ENCODE measurements at places on chromosomes 7 and 10.
A peak's percentile ranks its signal among the peaks of the same experiment; 100 is the strongest.

GRCh38 chr10:44895280-44895679 is 15.9 kb upstream of the TMEM72 start:
- DNase-seq: no peak

DNA sequence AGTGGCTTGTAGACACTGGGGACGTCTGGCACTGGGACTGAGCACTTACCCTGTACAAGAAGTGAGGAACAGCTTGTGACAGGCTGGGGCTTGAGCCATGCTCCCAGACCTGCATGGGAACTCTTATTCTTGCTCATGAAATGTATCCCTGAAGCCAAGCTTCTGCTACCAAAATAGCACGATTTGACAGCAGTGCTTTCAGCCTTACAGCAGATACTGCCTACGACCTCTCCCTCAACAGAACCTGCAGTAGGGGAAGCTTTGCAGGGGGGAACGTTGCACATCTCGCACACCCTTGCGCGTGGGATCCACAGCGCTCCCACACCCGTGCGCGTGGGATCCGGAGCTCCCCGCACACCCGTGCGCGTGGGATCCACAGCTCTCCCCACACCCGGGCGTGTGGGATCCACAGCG is 88.0 kb downstream of the CREM start:
- DNase-seq: no peak

GRCh38 chr7:148898845-148899484 is 14.9 kb upstream of the EZH2 start:
- no peak for DNase-seq

DNA sequence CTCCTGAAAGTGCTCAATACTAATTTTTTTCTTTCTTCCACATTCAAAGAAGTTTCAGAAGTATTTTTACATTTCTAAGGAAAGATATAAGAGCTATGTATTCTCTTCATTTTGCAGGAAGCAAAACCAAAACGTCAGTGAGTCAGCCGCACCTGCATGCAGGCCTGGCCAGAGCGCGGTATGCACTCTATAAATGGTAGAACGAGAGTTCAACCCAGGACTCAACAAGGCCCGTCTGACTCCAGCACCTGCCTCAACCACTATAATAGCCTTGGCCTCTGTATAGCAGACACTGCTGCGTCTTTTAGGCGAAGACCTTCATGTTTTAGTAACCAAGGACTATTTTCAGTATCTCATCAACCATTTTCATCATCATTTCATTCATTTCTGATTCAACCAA is 113.2 kb downstream of the KMT2E start:
- no peak for DNase-seq

- no peak for DNase-seq
These were observed 270.2 kb upstream of the IGFBP3 start for GRCh38 chr7:46191296-46191695.

DNA sequence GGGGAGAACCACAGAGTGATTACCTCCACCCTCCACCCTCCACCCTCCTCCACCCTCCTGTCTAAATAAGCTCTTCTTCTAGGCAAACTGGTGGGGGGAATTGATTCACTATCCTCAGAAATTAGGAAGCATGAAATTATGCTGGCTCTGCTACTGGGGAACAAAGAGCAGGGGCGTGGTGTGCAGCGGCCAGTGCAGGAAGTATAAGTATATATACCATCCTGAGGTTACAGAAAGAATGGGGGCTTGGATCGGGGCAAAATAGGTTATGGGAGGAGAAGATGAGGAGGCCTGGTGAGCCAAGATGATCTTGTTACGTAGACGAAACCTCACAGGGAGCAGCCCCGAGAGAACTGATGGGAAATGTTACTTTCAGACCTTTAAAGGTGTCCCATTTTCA is 49.1 kb downstream of the SYPL1 start:
- DNase-seq: peak; percentile 19

DNA sequence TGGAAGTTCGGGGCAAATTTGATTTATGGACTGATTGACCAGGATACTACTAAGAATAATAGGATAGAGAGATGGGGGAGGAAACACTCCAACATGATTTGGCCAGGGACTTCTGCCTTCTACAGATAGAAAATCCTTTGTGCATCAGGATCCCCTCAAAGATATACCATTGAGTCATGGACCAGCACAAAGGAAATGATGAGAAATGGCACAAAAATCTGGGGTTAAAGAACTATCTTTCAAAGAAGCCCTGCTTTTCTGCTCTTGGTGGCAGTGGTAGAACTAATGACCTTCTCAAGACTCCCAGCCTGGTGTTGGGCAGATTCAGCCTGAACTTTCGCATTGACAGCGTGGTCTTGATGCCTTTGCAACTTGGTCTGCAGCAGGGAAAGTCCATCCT is 27.6 kb upstream of the LAMB1 start:
- DNase-seq: no peak

- DNase-seq: no peak
These were observed 38.6 kb downstream of the MPLKIP start for GRCh38 chr7:40095695-40096327.

DNA sequence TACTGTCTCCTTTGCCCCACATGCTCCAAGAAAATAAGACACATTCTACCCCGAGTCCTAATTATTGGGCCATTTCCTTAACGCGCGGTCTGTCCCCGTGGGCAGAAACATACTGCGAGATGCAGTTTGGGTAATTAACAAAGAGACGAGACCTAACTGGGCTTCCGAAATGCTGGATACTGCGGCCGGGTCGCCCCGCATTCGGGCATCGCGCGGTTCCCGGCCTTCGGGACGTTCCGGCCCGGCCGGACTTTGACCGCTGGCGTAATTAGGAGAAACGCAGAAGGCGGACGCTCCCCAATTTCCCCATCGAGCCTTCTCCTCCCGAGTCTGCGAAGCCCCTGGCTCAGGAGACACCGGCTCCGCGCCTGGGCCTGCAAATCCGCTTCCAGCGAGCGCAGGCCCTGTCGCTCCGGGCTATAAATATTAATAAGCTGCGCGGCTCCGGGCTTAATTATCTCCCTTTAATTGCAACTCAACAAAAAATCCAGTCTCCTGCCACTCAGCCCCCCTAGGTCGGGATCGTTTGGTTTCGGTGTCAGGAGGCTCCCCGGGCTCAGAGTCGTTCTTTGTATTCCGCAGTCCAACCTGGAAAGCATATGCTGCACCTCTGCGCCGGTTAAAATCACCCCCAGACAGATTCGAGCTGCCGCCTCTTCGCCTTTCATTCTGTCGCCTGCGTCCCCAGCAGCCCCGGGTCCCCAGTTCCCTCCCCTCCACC is 131.5 kb downstream of the SPAG6 start:
- DNase-seq: no peak

- no peak for DNase-seq
These were observed 13.2 kb upstream of the GDF10 start for GRCh38 chr10:47286591-47287315.

- DNase-seq: no peak
These were observed 966.8 kb downstream of the LRMDA start for GRCh38 chr10:76398043-76398710.

DNA sequence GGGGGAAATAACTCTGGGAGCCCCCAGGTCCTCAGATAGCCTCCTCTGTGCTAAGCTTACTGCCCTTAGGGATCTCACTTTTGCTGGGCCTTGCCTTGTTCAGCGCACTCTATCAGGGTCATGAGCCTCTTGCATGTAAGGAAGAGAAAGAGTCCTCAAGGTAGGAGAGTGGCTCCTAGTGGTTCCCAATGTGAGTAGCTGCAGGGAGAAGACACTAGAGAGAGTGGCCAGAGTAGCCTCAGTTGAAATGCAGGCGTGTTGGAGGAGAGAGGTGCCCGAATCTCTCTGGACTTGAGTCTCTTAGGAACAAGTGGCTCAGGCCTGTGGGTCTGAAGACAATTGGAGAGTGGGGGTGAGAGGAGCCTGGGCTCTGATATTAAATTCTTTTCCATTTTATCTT is 94.3 kb upstream of the SORCS3 start:
- no peak for DNase-seq

DNA sequence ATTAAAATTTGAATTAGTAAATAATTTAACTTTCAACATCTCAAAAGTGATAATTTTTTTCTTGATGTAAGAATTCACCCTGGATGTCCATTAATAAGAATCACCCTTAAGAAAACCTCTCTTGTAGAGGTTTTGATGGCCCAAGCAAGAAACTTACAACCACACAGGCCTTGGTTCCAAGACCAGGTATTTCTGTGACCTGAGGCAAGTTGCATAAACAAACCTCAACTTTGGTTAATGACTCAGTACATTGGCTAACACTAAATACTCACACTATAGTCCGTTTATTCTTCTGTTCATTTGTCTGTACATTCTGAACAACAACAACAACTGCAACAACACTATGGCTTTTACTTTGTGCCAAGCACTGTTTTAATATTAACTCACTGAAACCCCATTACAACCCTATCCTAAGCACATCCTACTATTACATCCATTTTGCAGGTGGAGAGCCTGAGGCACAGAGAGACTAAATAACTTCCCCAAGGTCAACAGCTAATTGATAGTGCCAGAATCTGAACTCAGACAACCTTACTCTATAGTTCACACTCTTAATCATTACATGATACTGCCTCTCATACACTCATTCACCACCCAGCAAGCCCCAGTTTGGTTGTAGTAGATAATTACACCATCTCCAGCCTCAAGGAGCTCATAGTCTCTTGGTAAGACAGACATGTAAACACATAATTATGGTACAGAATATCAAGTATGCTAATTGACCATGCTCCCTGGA is 6.6 kb downstream of the ANK3 start:
- no peak for DNase-seq

DNA sequence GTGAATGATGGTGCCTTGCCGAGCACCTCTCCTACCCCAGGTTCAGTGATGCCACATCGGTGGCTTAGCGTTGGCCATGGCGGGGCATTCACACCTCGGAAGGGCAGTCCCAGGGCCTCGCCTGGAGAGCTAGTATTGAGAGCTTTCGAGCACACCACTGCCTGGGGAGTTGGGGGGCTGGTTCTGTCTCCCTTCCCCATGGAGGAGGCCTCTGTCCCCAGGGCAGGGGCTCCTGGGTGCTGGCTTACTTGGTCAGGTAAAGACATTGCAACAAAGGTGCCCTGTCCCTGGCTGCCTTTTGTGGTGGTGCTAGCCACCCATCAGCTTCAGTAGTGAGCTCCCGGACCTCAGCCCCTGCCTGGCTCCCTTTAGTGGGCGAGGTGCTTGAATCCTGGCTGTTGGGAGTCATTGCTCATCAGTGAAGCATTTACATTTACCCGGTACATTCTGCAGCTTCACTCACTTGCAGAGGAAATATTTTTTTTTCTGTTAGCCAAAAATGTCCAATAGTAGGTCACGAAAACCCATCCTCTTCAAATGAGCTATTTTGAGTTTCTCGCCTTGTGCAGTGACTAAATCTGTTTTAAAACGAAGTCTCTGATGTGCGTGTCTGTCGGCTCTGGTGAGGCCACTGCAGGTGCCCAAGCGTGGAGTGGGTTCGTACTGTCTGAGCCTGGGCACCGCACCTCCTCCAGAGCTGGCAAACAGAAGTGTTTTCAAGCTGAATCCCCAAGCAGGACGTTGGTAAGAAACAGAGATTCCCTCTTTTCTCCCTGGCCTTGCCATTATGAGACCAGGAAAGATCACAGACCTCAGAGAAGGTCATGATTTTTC is 95.5 kb downstream of the INPP5A start:
- DNase-seq: no peak

GRCh38 chr7:46089281-46089680 is 168.2 kb upstream of the IGFBP3 start:
- no peak for DNase-seq

- DNase-seq: no peak
These were observed 712.1 kb upstream of the IGFBP3 start for GRCh38 chr7:46633200-46633599.

- DNase-seq: peak; percentile 4
These were observed 73.8 kb downstream of the PAXIP1 start for GRCh38 chr7:154929006-154929726.

DNA sequence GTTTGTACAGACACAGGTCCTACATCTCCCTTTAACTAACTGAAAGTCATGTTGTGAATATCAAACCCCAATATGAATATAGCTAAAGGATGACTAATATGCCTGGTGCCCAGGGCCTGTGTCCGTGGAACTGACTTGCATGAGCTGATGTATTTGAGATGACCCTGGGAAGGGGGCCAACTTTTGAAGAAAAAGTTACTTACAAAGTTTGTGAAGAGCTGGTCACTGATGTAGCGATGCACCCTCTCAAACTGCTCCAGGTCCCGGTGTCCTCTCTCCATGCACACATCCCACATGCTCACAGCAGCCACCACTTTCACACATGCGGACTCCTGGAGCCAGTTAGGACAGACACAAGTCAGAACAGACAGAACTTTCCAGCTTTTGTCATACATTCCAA is 106.2 kb downstream of the ABCC2 start:
- no peak for DNase-seq

DNA sequence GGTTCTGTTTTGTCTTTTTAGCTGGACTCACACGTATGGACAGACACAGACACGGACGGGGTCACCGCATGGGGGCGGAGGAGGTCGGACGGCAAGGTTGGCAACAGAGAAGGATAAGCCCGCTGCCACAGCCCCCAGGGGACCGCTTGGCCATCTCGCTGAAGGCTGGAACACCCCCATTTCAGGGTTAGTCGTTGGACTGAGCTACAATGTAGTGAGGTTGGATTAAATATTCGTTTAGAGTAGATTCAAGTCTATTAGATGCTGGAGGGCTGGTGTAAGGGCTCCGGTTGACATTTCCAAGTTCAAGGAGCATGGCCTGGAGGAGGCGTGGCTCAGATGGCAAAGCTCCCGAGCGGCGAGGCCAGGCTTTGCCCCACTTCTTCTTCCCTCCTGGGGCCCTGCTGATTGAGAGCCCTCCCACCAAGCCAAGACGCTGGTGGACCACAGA is 35.2 kb downstream of the PPIF start:
- no peak for DNase-seq
